ENCODE measurements at places on chromosomes 3 and 15. TPM values are rescaled to one million over a fixed set of nuclear protein-coding genes. Genes with fewer than 3 reads are reported as not detected.

Gene VGLL3
- 53.8 TPM for total RNA-seq

DNA sequence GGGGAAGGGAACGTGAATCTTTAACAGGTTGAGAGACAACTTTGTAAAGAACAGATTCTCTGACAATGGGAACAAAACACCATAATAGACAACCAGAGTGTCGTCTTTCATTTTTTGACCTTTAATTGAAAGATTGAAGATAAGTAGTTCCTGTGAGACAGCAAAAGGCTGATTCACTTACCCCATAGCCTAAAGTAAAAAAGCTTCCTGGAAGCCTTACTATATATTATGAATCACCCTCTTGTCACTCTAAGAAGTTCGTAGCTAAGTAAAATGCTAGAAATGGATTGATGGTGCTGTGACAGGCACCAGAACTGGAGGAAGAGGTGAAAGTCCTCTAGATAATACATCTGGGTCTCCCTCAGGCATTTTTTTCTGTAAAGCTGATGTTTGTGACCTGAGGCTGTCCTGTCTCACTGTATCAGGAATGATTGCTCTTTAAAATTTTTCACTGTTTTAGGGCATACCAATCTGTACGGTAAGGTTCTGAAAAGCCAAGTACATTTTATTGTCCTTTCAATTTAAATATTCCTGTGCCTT, 824.6 kb upstream of the SEMA6D start:
- no peak overlapping the region for H3K4me3 ChIP-seq
- H3K4me1 ChIP-seq, result no peaks in the 10 kb centered on the region
- H3K27ac ChIP-seq, result no peak overlapping the region
- no peaks in the 10 kb centered on the region for H3K36me3 ChIP-seq

Gene ZNF662
- total RNA-seq, result 0.53 TPM

GRCh38 chr3:69542089-69542804, 156.4 kb upstream of the FRMD4B start:
- no peak overlapping the region for H3K27ac ChIP-seq
- no peak for DNase-seq
- H3K4me1 ChIP-seq, result peaks cover 2% of the 10 kb centered on the region

DNA sequence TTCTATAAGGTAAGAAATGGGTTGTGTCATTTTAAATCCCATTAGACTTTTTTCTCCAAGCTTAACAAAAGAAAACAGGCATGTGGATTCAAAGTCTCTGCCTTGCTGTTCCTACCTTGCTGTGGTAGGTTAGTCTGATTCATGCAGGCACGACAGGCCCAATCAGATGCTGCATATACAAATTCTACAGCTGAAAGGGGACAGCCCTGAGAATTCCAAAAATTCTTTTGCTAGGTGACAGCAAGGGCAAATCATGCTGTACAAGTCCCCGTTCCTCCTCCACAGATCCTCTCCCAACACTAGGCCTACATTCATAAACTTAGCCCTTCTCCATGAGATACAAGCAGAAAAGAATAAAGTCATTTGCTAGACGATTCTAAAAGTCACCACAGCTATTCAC, 161.2 kb upstream of the THBS1 start:
- H3K4me3 ChIP-seq, result no peak overlapping the region
- no peaks in the 10 kb centered on the region for H3K36me3 ChIP-seq
- H3K4me1 ChIP-seq, result no peaks in the 10 kb centered on the region
- H3K27ac ChIP-seq, result no peak overlapping the region
- no peaks in the 10 kb centered on the region for H3K27me3 ChIP-seq
- no peak for DNase-seq

DNA sequence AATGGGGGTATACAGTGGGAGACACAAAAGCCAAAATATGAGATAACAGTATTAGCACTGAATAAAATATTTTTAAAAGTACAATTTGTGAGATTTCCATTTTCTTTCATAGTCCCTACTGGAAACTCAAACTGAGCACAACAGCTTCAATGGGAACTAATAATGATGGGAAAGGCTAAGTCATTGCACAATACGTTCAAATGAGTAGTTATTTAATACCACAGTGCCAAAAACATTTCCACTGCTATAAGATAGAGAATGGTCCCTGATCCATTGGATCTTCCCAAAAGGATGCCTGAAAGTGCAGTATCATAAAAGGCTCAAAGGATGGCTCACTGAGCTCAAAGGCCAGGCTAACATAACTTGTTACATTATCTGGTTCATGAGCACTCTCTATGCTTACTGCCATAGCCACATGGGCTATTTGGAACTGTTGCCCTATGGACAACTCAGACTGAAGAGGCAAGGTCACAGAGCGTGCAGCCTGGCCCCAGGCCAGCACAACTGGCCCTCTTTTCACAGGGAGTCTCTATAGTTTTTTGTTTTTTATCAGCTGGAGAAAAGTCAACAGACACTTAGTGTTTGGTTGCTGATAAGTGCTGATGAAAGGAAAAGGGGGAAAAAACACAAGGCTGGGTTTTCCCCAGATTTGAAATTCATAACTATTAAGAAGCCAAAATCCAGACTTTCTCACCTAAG, 54.1 kb upstream of the PPIB start:
- no peaks in the 10 kb centered on the region for H3K27me3 ChIP-seq
- no peak for DNase-seq
- no peak overlapping the region for H3K4me3 ChIP-seq
- H3K27ac ChIP-seq, result no peak overlapping the region

DNA sequence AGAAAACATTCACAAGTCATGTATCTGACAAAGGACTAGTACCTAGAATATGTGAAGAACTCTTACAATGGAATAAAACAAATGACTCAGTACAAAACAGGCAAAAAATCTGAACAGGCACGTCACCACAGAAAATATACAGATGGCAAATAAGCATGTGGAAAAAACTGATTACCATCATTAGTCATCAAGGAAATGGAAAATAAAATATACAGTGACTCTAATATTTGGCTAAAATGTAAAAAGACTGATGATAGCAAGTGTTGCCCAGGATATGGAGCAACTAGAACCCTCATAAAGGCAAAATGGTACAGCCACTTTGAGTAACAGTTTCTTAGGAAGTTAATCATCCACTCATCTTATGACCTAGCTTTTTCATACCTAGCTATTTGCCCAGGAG, 95.8 kb upstream of the ABHD17C start:
- H3K27me3 ChIP-seq, result no peaks in the 10 kb centered on the region
- no peak overlapping the region for H3K27ac ChIP-seq
- peaks cover 13% of the 10 kb centered on the region for H3K4me1 ChIP-seq
- no peaks in the 10 kb centered on the region for H3K36me3 ChIP-seq
- H3K4me3 ChIP-seq, result no peak overlapping the region
- peak; percentile 78 for DNase-seq

DNA sequence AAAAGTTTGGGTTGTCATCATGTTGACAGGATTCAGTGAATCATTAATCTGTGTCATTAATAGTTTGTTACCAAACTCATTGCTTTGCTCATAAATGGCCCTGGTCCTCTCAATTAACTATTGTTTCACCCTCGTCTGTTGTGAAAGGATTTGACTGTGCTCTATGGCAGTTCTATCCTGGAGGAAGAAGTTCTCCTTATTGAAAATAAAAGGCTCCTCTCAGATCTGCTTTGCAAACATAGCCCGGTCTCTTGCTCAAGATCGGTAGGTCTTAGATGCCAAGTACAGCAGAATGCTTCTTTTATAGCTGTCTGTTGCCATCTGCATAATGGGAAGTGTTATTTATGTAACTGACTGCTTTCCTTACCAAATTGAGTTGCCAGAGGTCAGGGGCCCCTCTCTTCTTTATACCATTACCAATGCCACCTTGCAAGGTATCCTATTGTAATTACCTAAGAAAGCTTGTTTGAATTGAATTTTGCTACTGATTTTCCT, 146.5 kb downstream of the EBLN2 start:
- no peak for DNase-seq
- no peak overlapping the region for H3K4me3 ChIP-seq
- no peaks in the 10 kb centered on the region for H3K4me1 ChIP-seq
- H3K27me3 ChIP-seq, result no peaks in the 10 kb centered on the region

DNA sequence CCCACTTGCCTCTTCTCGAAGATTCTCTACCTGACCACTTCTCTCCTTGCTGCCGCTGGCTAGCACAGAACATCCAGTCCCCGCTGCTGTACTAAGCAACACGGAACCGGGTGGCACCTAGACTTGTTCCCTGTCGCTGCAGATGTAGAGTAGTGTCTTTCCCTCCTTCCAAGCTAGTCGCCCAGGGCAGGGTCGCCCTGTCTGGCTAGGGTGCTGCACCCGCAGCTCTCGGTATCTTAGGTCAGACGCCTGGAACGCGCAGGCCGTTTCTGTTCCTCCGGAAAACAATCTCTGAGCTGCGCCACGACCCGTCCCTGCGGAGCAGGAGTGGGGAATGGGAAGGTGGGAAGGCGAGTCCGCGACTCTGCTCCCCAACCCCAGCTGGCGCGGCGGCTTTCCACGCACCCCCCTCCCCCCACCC, 758 bp upstream of the SNX33 start:
- peaks cover 47% of the 10 kb centered on the region for H3K4me1 ChIP-seq
- peak overlapping the region; percentile 94 for H3K27ac ChIP-seq
- H3K4me3 ChIP-seq, result peak overlapping the region; percentile 92

Gene EPB42
- not detected for total RNA-seq

Gene ATP2B2
- total RNA-seq, result 0.05 TPM

Measured in astrocyte (in vitro differentiated cells and primary cell).